GM13977 (cell line): ENCODE measurements at places on chromosomes 2 and 18.

DNA sequence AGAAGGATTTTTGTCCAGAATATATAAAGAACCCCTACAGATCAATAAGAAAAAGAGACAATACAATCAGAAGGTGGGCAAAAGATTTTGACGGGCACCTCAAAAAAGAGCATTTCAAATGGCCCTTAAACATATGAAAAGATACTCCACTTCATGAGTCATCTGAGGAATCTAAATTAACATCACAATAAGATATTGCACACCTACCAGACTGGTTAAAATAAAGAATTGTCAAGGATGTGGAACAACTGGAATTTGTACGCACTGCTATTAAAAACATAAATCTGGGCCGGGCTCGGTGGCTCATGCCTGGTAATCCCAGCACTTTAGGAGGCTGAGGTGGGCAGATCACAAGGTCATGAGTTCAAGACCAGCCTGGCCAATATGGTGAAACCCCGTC, 17.0 kb upstream of the NCOA1 start:
- DNase-seq = no peak

DNA sequence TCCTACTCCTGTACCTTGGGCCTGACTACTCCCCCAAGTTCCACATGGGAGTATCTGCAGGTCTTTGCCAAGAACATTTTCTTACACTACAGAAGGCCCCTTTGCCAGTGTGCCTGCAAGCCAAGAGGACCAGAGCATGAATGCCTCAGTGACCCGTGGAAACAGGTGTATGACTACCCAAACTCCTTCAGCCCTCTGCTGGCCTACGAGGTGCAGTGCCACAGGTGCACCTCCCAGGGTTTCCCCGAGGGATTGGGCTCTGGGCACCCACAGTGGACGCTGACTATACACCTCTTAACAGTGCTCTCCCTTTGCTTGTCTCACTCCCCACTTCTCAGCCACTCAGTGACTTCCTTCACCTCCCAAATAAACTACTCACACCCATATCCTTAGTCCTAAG, 91.4 kb downstream of the COL6A3 start:
- DNase-seq = peak; percentile 23

DNA sequence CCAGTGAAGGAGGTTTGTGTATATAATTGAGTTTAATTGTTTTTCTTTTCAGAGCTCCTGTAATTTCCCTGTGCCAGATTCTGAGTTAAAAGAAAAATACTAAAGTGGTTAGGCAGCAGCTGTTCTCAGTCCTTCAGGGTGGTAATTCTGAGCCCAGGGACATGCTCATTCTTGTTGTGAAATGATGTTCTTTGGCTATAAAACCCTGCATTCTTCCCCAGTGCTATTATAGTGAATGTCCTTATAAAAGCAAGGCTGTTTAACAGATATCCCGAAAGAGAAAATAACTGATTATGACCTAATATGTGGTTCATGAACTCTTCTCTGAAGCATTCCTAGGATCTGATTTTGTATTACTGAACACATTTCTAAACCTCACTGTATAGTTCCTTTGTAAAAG, 34.0 kb downstream of the ADAM23 start:
- no peak for DNase-seq

DNA sequence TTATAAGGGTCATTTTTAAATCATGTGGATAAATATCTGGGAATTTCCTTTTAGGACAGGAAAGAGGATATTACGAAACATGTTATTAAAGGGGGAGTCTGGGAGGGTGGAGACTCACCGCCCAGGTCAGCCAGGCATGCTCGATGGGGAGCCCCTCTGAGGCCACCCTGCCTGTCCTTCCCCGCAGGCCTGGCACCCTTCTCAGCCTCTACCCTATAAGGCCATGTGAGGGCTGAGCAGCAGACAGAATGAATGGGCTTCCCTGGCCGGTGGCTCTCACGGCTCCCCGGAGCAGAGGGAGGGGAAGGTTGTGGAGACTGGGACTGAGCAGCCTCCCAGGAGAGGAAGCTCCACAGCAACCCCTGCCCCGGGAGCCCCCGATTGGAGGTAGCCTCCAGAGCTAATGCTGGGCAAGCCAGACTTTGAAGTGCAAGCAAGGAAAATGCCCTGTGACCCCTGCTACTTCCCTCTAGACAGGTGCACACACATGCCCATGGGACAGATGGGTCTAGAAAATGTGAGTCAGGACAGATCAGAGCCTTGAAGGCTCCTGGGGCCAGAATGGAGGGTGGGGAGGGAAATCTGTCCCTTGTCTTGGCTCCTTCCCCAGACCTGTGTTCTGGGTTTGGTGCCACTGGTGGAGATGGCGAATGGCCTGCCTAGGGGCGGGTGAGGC, 13.2 kb upstream of the ARMC9 start:
- no peak for DNase-seq

GRCh38 chr2:219484343-219485200, 14.1 kb upstream of the GMPPA start:
- no peak for DNase-seq

DNA sequence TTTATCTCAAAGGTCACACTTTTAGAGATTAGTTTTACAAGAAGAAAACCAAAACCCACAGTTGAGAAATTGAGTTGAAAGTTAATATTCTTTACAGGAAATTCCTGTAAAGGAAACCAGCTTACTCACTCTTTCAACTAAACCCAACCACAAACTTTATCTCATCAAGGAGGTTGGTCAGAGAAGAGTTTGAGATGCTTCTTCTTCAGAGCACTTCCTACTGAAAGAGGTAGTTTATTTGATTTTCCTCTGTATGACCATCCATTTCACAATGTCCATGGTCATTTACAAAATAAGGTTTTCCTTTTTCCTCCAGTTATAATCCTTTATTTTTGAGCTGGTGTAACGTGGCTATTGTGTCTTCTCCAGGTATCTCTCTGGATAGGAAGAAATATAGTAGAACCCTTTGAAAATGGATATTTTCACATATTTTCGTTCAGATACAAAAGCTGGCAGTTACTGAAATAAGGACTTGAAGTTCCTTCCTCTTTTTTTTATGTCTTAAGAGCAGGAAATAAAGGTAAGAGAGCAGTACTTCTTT, 4.5 kb upstream of the IL18RAP start:
- no peak for DNase-seq

DNA sequence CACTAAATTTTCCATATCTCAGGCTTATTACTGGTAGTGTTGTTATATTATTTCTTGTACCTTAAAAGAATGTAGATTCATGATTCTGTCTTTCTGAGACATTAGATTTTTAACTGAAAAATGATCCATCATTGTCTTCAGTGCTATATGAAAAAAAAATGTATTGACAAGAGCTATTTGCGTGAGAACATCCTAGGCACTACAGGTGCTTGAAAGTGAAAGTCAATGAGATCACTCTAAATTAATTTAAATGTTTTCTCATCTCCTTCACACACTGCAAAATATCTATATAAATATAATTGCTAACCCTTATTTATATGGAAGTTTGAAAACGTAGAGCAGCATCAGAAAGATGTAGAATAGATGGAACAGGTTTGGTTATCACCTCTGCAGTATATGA, 684.6 kb downstream of the TRIB2 start:
- DNase-seq = no peak
